ENCODE measurements at places on chromosomes 5 and 9.

DNA sequence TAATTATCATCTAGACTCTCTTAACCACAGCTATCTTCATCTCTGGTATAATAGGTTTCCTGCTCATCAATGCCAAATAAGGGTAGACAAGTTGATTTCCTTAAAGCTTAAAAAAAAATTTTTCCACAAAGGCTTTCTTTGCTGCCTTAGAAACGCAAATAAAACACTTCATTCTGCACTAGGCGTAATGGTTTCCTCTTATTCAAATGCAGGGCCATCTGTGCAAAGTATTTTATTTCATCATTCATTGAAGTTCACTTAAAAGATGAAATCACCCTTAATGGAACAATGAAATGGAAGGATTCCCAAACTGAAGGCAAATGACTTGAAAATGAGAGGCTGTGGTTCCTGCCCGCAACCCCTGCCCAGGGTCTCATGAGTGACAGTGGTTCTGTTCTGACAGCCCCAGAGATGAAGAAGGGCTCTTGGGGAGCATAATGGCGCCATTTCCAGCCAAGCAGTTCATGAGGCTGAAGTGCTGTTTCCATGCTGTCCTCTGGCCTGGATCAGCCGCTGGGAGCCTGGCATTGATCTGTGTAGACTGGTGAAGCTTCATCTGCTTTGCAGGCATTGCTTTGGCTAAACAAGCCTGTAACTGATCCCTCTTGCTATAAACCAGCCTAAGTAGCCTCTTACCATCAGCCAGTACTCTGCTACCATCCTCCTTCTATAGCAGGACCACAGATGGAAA, 276.9 kb upstream of the WWC1 start:
- DNase-seq, result no peak

DNA sequence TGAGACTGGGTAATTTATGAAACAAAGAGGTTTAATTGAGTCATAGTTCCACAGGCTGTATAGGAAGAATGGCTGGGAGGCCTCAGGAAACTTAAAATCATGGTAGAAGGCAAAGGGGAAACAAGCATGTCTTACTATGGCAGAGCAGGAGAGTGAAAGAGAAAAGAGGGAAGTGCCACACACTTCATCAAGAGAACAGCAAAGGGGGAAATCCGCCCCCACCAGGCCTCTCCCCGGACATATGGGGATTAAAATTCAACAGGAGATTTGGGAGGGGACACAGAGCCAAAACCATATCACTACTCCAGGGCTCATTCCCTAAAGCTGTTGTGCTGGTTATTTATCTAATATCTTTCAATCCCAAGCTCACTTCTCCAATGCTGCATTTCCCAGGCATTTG, 50.2 kb upstream of the NR3C1 start:
- no peak for DNase-seq

DNA sequence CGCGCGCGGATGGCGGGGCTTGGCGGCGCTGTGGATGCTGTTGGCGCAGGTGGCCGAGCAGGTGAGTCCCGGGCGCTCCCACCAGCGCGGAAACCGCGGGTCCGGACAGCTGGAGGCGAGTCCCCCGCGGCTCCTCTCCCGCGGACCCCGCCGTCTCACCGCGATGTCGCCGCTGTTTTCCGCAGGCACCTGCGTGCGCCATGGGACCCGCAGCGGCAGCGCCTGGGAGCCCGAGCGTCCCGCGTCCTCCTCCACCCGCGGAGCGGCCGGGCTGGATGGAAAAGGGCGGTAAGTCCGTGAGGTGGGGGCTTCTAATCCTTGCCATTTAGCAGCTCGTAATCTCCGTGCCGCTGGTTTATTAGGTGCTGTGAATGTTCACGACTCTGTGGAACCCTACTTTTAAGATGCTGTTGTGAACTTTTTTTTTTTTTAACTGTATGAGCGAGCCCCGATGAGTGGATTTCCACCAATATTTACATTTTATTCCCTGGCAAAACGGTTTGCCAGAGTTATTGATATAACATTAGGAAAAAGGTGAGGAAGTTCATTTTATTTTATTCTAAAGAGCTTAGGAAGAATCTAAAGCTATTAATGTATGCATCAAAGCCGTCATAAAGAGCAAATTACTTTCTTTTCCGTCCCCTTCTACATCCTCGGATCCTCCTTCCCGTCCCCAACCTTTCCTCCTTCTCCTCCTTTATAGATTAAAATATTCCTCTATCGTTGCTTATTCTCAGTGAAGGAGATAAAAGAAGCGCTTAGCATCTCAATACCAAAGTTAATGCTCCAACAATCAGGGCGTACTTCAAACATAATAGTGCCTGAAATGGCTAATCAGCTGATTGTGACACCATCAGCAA, 579 bp downstream of the ADAMTS16 start:
- DNase-seq, result no peak

- no peak for DNase-seq
Measured at GRCh38 chr5:57825031-57825686, 342.5 kb upstream of the ACTBL2 start.

DNA sequence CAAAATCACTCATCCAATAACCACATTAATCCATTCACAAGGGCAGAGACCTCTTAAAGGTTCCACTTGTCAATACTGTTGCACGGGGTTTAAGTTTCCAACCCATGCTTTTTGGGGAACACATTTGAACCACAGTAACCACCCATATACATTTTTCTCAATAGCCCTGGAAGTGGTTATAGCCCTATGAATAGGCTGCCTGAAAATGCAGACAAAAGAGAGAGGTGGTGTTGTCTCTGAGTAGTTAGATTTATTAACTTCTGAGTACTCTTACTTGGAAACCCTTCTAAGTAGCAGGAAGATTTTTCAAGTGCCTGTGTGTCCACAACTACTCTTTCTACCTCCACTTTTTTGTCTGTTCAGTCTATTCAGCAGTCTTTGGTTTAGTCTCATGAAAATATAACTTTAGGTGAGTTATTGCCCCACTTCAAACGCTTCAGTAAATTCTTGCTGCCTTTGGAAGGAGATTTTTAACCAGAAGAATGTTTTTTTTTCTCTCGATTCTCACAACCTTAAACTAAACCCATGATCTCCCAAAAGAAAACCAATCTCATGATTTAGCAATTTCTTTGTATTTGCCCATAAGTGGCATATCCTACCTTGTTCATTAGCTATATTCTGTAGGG, 42.6 kb downstream of the ARHGEF28 start:
- DNase-seq, result no peak

GRCh38 chr5:151168602-151169344, 11.2 kb upstream of the ANXA6 start:
- DNase-seq, result no peak

- DNase-seq, result no peak
Measured at GRCh38 chr9:121088576-121088975, 13.8 kb downstream of the CNTRL start.

DNA sequence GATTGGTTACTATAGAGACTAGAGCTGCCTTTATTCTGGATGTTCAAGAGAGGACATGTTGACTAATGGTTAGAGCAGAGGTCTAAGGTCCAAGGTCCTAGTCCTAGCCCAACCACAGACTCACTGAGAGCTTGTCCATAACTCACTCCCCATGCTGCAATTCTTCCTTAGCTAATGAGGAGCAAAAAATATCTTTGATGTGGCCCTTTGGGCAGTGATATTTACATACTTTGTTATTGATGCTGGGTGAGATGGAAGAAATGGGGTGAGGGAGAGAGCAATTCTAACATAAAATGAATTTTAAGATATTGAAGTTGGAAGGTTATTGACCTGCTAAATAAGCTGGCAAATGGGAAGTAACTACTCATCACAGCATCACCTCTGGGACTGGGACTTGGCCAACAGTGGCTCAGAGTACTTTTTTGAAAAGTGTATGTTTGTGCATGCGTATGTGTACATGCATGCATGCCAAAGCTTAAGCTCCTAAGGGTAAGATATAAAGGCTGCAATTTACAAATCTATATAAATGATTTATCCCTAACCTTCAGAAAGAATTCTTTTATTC, 58.0 kb upstream of the ANKRD55 start:
- no peak for DNase-seq

DNA sequence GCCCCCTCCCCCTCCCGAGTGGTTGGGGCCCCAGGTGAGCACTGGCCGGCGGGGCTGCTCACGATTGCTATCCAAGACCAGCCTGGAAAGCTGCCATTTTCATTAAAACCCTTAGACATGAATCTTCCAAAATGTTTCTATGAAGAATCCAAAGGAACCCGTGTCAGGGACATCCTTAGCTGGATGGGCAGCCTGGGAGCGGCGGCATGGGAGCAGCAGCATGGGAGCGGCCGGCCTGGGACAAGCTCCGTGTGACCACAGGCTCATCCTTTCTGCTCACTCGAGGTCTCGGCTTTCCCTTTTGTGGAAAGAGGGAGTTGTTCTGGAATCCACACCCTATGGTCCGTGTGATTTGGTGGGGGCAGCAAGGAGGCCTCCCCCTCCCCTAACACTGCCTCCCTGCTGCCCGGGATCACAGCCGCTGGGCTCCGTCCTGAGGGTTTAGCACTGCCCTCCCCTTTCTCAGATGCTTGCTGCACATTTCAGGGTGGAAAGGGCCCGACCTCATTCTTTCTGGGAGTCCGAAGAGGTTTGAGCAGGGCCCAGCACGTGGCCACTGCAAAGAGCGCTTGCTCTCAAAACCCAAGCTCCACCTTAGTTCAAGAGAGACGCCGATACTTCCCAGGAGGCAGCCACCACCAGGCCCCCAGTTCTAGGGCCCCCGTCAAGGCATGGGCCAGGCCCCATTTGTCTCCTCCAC, 127.7 kb downstream of the RXRA start:
- DNase-seq, result no peak

- DNase-seq, result no peak
Measured at GRCh38 chr5:41527201-41527779, 16.9 kb upstream of the PLCXD3 start.

GRCh38 chr5:123882319-123882964, 370.5 kb downstream of the CSNK1G3 start:
- DNase-seq, result no peak

DNA sequence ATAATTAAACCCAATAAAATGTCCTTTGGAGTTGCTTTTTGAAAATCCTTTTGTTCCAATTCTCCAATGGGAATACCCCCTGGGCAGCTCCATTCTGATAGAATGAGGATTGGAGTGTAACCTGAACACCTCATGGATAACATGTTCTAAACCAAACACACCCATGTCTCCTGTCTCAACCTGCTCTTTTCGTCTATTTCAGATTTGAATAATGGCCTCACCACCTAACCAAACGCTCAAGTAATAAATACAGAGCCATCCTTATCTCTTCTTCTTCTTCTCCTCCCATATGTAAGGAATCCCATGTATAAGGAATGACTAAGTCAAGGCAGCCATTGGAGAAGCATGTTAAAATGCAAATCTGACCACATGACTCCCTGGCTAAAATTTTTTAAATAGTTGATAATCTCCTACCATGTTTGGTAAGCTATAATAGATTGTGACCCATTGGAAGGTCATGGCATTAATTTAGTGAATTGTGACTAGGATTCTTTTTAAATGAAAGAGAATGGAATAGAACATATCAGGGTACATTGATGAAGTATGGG, 26.0 kb downstream of the ELL2 start:
- DNase-seq, result no peak

DNA sequence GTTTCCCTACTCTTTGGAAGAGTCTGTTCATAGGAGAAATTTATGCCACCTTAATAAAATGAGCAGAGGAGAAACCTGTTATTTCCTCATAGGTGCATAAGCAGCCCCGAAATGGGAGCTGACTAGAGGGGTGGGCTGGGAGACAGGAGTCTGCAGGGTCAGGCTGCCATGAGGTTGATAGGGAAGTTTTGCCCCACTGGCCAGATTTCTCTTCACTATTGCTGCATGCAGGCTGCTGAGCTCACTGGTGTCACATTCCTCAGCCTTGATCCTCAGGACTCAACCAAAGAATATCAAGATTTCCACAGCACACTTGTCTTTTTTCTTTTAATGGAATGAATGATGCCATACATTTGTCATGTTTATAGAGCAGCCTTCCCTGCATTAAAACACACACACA, 60.7 kb downstream of the BHMT start:
- DNase-seq, result no peak

DNA sequence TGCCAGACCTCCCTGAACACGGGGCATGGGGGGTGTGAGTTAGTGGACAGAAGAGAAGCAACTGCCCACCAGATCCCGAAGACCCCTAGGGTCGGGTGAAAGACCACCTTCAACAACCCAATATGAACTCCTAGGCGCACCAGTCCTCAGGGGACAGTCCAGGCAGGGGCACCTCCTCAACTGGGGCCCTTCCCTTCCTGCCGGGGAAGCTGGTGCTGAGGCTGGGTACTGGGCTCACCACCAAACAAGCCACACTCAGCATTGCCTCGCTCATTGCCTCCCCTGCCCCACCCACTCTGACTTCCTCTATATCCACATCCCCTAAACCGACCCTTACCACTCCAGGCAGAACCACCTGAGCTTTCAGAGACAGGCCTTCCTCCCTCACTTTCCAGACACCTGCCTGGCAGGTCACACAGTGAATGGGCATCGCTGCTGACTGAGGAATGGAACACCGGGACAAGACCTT, 42.5 kb downstream of the SEMA4D start:
- no peak for DNase-seq

GRCh38 chr5:178231539-178232123, 971 bp downstream of the PHYKPL start:
- no peak for DNase-seq

GRCh38 chr9:38112049-38112448, 43.0 kb upstream of the SHB start:
- DNase-seq, result no peak

DNA sequence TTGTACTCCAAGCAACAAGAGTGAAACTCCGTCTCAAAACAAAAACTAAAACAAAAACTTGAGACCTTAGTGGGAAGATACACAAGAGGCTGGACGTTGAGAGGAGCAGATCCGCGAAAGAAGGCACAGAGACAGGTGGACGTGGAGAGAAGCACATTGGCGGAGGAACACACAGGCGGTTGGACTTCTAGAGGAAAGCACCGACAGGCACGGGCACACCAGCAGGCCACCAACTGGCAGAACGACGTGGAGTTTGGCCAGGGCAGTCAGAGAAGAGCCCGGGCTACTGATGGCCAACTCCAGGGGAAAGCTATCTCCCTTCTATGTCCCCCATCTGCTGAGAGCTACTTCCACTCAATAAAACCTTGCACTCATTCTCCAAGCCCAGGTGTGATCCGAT, 482.7 kb downstream of the GABRG2 start:
- DNase-seq, result no peak

GRCh38 chr9:131864531-131864930, 124.7 kb upstream of the RAPGEF1 start:
- no peak for DNase-seq

- peak; percentile 6 for DNase-seq
Measured at GRCh38 chr9:36328798-36329411, 70.7 kb upstream of the GNE start.

- peak; percentile 60 for DNase-seq
Measured at GRCh38 chr9:93096131-93096802, at the start of gene CARD19. CARD19 (plus strand) TSS chr9:93096217; CDS start chr9:93096346, 129 bp downstream.

- DNase-seq, result no peak
Measured at GRCh38 chr5:132027027-132027426, 15.6 kb upstream of the ACSL6 start.

All from stimulated activated CD4-positive, alpha-beta T cell treated with anti-CD3 and anti-CD28 coated beads, Interleukin-2, amount 100 ng/mL, for 24 hours (primary cell).